ENCODE measurements at places on chromosomes 2 and 18.

DNA sequence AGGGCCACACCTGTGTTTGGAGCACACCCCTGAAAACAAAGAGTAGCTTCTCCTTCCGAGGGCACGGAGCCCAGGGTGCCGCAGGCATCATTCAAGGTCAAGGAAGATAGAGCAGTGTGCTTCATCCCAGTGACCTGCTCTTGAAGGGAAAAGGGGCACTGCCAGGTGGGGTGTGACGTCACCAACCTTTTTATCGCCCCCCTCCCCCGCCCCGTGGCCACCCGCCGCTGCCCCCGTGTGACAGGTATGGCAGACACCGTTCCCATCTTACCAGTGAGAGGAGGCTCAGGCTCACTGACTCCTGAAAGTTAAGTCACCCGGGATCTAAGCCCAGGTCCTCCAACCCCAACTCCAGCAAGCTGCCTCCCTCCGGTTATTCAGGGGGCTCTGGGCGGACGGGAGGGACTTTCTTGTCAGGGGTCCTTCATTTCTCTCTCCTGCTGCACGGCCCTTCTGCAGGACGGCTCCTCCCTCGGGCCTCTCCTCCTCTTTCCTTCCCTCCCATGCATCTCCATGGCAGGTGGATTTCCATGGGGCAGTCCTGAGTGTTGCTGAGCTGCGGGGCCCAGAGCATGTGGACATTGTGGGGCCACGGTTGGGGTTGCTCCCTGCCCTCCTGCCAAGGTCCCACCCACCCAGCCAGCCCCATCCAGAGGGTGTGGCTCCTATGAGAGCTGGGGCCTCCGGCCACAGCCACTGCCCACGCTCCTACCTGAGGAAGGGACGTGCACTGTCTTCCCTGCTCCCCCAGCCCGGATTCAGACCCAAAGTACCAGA is 114.1 kb upstream of the HDAC4 start:
- no peak for DNase-seq

DNA sequence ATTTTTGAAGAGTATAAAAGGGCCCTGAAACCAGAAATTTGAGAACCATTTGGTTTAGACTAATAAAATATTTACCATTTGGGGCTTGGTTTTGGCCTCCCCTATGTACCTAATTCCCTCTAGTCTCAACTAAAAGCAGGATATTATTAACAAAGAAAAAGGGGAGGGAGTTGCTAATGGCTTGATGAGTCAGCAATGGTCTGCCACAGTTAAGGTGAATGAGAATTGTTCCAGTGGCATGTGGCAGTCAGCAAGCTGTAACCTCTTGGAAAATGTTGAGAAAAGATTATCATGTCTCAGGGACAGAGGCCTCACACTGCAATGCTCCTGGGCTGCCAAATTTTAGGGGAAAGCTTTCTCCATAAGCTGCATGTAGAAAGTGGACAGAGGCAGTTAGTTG is 20.1 kb upstream of the SLC39A10 start:
- DNase-seq = no peak

- DNase-seq = no peak
These were observed 79.9 kb downstream of the TMEM247 start for GRCh38 chr2:46559261-46559660.

DNA sequence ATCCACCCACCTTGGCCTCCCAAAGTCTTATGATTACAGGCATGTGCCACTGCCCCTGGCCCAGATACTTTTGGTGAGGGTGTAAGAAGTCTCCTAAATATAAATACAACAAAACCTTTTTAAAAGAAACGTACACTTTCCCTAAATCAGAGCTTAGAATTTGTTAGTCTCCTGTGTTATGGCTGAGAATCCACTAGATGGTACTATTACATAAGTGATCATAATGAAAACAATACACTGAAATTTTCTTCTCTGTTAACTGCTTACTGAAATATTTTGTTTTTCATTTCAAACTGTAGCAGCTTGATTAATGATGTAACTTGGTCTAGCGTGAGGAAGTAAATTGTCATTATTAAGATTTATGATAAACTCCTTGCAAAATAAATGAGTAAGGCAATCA is 74.8 kb upstream of the FAM98A start:
- DNase-seq = no peak

- DNase-seq = no peak
These were observed 199.7 kb downstream of the ANKRD30B start for GRCh38 chr18:14947482-14948162.

DNA sequence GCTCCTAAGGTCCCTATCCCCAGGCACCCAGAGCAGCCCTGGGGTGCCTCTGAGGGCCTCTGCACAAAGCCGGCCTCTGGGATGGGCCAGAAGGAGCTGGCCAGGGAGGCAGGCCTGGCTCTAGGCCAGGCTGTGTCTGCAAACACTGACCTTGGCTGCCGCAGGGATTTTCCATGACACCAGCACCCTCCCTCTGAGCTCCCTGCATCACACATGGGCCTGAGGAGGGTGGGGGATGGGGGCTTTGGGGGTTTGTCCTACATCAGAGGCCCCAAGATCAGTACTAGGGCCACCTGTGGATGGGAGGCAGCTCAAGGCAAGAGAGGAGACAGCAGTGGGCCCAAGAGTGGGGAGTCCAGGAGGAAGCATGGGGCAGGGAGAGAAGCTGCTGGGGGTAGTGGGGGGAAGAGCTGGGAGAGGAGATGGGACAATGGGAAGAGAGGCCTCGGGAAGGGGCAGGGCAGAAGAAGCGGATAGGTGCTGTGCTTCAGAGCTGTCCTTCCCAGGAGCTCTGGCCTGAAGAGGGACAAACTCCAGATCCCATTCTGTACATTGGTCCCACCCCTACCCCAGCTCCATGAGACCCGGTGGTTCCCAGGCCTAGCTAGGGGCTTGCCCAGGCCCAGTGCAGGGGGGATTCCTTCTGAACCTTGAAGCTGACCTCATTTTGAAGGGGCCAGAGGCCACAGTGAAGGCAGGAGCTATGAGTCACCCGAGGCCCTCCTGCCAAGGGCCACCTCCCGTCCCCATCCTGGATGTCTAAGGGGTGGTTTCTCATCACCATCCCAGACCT is 28.0 kb downstream of the KCNK3 start:
- peak; percentile 91 for DNase-seq

- DNase-seq = peak; percentile 61
These were observed 5.5 kb upstream of the SFT2D3 start for GRCh38 chr2:127695491-127696472.

GRCh38 chr2:191303140-191304005 is 58.2 kb downstream of the MYO1B start:
- no peak for DNase-seq

DNA sequence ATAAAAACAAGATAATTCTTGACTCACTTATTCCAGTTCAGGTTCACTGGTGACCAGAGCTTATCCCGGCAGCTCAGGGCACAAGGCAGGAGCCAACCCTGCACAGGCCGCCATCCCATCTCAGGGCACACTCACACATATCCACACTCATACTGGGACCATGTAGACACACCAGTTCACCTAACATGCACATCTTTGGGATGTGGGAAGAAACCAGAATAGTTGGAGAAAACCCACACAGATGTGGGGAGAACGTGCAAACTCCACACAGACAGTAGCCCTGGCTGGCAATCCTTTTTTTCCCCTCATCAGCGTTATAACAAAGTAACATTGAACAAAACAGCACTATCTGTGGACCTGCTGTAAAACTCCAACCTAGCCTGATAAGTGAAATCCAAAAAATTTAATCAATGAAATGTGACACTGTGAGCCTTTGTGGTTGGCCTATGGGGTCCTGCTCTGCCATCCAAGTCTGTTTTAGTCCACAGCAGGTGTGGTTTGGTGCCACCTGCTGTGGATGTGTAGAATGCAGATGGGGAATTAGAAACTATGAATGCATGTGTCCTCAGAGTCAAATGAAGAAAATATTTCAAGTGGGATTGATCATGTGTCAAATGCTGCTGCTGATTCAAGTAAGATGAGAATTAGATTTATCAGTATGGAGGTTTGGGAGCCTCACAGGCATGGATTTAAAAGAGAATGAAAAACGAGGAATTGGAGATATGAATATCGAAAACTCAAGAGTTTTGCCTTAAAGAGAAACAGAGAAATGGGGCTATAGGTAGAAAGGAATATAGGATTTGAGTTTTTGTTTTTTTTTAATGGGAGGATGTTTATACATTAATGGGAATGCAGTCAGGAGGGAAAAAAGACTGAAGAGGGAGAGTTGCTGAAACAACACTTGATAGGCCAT is 47.0 kb downstream of the UGP2 start:
- DNase-seq = peak; percentile 47

DNA sequence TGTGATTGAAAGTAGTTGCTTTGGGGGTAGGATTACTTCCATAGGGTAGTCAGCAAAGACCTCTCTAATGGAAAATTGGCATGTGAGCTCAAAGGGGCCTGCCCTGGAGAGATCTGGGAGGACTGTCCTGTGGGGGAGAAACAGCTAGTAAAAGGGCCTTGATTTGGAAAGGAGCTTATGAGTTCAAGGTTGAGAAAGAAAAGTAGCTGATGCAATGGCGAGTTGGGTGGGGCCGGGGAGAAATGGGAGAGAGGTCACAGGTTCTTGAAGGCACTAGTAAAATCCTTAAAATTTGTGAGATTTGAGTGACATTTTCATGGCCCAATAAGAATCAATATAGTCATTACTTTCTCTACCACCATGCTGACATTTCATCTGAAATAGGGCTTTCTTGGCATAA is 82.0 kb upstream of the CCDC195 start:
- no peak for DNase-seq

DNA sequence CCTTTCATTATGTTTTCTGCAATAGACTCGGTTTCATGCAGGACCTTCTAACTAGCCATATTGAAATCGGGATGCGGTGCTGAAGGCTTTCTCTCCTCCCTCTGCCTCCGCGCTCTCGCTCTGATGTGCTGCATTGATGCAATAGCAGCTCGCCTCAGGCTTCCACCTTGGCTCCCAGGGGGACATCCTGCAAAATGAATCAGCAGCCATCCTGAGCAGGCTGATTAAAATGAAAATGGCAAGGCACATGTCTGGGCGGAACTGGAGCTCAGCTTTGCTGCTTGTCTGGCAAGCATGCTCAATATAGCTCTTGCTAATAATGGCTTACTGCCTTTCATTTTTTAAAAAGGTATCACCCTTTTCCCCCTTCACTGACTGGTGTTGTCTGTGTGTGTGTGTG is 806 bp upstream of the MYT1L start:
- DNase-seq = no peak

DNA sequence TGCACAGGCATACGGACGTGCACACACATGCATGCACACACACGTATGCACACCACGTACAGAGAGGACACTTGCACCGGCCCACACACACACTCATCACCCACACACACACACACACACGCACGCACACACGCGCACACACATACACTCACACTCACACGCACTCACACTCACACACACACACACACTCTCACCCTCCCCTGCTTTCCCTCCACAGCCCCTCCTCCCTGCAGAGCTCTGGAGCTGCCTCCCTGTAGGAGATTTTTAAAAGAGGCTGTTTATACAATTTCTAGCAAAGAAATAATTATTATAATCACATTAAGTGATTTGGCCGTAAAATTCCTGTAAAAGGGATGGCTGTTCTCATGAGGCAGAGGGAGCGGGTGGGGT is 36.5 kb upstream of the SNED1 start:
- no peak for DNase-seq

DNA sequence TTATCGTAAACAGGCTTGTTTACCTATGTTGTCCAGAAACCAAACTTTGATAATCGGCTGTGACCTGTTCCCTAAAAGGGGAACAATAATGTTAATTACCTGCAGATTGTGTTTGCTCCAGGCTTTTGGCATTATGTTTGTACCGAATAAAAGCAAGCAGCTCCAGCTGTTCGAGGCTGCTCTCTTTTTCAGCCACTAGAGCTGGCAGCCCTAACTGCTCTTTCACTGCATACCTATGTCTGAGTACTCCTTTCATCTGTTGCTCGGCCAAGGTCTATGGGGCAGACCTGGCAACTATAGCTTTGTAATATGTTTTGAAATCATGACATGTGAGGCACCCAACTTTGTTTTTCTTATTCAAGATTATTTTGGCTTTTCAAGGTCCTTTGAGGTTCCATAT is 77.8 kb upstream of the EHBP1 start:
- DNase-seq = no peak

GRCh38 chr2:100812116-100812515 is 7.8 kb upstream of the NPAS2 start:
- no peak for DNase-seq

DNA sequence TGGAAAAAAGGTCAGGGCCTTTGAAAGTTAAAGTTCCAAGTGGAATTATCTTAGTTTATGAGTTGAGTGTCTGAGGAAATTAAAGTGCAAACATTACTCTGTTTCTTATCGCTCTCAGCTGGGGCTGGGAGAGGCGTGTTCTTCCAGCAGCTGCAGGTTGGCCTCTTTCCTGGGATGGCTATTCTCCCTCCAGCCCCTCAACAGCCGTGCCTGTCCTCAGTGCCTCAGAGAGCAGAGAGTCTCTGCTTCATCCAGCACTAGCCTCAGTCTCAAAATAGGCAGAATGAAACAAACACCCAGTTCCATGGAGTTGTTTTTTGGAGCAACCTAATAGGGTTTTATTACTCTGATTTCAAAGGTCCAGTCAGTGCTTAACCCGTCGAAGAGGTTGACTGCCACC is 298.1 kb downstream of the GALR1 start:
- peak; percentile 70 for DNase-seq

DNA sequence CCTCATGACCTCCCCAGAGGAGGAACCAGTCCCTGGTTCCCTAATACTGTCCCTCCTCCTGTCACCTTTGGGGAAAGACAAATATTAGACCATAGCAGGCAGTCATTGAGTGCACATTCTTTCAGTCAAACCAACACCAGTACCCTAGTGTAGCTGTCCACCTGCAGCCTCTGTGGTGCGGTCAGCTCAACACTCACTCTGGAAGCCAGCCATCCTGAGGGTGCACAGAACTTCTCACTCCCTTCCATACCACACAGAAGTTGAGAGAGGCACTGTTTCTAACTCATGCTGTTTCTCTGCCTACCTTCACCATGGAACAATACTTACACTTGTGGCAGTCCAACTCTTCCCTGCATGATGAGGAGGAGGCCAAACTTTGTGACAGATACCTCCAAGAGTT is 232.6 kb upstream of the FBXO11 start:
- no peak for DNase-seq

DNA sequence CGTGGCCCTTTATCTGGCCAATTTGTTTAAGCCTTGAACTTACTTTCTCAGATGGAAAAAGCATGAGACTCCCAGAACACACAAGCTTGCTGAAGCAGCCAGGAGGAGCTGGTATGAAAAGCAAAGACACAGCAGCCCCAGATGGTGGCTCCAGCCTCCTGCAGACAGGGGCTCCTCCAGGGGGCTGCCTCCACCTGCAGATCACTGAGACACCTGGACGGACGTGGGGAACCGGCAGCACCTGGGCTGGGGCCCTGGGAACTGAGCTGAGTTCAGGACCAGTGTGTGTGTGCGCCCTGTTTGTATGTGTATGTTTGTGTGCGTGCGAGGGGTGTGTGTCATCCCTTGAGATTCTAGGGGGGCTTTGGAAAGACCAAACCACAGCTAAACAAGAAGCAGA is 8.6 kb downstream of the CYS1 start:
- DNase-seq = no peak

DNA sequence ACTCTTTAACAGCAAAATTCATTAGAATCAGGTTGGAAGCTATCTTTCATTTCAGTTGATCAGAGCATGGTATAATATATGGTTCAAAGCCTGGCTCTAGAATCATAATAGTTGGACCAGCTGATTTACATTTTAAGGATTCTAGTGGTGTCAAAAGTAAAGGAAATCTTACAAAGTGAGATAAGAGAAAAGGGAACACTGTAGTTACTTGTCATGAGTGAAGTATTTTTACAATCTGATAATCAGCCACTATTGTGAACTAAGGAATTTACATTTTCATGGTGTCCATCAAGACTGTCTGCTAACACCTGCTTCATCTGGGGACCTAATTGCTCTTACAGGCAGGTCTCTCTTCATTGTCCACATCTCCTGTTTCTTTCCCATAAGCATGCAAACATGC is 161.1 kb downstream of the SLC39A10 start:
- no peak for DNase-seq

- no peak for DNase-seq
These were observed 6.0 kb downstream of the KRCC1 start for GRCh38 chr2:88049622-88050021.

Data from body of pancreas (tissue), 4 donors.